ENCODE measurements at places on chromosomes 4 and X.

DNA sequence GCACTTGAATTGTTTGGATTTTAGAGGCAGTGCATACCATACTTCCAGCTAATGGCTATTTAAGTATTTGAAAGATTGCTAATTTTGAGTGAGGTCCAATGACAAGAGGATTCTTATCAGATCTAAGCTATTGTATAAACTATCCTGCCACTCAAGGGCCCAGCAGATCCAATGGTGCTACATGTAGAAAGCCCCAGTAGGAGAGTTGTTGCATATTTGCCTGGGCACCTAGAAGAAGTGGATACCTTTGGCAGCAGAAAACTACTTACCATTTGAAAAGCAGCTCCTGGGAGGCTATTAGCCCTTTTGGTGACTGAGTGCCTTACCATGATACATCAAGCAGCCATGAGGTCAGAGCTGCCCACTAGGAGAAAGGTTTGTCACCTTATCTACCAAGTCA, 447.3 kb downstream of the C4orf33 start:
- DNase-seq, result no peak

DNA sequence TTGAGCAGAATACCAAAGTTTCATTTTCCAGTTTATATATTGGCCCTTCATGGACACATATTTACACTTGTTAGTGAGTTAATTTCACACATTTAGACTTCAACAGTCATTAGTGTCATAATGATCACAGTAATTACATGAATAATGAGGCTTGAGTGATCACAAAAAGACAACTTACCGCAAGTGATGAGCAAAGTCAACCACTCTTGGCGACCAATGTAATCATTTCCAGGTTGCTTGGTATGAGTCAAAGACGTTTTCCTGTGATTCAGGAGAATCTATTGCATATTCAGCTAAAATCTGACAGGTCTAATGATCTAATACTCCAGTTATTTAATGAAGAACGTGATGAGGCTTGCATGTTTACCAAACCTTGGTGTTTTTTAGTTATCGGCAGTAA, 407.9 kb upstream of the TENM3 start:
- no peak for DNase-seq

DNA sequence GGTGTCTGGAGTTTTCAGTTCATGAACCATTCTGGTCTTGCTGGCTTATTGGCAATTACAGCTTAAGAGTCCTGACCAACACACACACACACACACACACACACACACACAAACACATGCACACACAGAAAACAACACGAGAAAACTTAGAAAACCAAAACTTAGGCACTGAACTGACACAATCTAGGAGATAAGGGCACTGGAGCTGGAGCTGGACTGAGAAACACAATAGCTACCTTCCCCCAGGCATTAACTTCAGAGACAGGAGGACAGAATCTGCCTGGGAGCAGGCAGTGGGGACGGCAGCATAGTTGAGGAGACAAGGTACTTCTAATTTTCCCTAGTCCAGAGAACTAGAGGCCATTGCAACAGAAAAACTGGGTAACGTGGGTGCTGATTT, 62.3 kb downstream of the LNX1 start:
- DNase-seq, result no peak

DNA sequence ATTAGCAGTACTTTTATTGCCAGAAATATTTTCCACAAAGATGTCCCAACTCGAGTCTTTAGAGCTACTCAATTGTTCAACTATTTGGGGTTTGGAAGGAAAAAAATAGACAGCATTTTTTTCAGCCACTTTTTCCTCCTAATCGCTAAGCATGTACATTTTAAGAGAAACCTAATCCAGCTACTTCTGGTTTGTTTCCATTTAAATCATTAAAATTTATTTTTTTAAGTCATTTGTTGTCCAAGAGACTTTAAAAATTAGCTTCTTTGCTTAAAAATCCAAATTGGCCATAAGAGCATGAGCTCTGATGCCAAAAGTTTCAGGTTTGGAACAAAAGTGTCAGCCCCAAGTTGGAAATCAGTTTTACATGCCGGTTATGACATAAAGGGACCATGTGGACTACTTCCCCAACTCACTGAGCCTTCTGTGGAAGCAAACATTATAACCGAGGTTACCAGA, 186.3 kb upstream of the INTU start:
- DNase-seq, result no peak

GRCh38 chr4:129474698-129475097, 378.7 kb downstream of the C4orf33 start:
- DNase-seq, result no peak

DNA sequence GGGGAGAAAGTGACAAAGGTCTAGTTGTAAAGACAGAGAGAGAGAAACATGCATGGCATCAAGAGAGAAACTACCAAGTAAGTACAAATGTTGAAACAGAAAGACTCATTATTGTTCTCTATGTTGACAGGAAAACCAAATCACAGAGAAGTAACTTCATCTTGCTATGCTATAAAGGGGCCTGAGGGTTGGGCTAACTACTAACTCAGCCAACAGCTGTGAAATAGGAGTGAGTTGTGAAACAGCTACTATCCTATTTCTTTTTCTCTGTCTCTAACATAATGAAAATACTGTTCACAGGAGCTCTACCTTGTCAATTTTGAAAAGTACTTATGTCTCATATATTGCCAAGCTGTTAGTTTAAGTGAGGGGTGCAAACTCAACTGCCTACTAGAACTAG, 65.0 kb downstream of the MTMR8 start:
- no peak for DNase-seq

- DNase-seq, result no peak
Observed at GRCh38 chrX:25287521-25287920, 271.8 kb upstream of the ARX start.

DNA sequence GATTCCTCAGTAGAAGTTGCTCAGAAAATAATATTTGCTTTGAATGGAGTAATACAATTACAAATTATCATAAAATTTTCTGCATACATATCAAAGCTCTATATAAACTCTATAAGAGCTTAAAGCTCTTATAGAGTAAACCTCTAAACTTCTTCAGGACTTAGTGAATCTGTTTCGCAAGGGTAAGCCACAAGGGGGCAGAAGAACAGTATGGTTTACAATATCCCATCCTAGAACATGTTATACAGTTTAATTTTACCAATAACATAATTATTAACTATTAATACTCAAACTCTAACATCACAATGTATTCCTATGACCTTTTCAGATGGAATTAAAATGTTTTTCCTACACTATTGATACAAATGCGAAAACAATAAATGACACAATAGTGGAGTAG, 33.8 kb upstream of the SPANXN1 start:
- DNase-seq, result no peak

DNA sequence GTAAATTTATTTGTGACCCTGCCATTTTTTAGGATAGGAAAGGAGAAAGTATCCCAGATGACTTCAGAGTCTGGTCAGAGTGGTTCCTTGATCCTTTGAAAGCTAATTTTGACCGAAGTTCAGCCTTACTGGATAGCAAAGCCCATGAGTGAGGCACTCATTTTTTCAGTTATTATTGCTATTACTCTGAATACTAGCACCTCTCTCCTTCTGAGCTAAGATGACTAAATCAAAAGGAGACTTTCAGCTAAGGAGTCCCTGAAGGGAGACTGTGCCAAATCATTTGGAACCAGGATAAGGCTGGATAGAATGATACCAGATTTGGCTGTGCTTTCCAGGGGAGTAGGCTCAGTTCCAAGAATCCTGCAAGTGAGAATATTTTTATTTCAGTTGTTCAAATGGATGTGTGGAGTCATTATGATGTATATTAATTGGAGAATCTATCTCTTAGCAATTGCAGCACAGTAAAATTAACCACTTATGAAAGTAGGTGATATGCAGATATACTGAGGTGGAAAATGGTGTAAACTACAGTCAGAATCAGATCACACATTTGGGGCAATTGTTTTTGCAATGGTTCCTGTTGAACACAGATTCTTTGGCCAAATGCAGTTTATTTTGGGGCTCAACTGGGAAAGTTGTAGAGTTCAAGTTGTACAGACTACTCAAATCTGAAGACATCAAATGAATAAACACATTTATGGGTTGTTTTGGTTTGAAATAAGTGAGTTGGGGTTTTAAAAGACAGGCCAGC, 1.2 kb downstream of the P2RY10 start:
- DNase-seq, result no peak

GRCh38 chrX:39214387-39215126, 413.3 kb downstream of the MID1IP1 start:
- DNase-seq, result no peak

DNA sequence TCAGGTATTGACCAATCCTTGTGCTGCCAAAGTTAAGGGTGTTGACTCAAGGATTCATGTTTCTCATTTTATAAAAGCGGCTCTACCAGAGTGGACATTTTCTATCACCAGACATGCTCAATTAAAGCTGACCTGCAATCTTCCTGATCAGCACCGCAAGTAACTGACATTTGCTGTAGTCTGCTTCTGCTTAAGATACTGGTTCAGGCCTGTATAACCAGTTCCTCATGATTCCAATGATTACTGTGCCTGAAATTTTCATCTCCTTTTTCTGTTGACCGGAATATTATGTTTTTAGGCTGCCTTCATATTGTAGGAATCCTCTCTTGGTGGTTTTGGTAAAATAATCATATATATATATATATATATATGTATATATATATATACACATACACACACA, 160.2 kb upstream of the SPIN4 start:
- DNase-seq, result no peak

- no peak for DNase-seq
Observed at GRCh38 chrX:106170318-106170717, 2.2 kb downstream of the PWWP3B start.

- DNase-seq, result no peak
Observed at GRCh38 chr4:150237110-150237872, 159.0 kb downstream of the DCLK2 start.

- DNase-seq, result no peak
Observed at GRCh38 chrX:37686369-37686995, 891 bp downstream of the XK start.

DNA sequence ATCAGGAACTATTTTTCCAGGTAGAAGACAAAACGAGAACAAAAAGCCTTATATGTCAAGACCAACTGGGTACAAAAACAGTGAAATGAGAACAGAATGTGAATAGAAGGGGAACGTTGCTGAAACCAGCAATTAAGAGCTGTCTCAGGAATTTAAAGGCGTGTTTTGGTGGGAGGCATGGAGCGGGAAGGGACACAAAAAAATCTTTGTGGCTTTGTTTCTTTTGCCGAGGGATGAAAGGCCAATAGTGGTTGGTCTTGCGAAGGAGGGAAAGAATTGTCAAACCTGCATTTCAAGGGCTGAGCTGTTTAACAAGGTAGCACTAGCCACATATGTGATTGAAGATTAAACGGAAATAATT, 103.8 kb downstream of the USP46 start:
- no peak for DNase-seq

GRCh38 chr4:113013751-113014150, 35.7 kb upstream of the ANK2 start:
- DNase-seq, result no peak

Data from activated effector memory CD4-positive, alpha-beta T cell treated with anti-CD3 and anti-CD28 coated beads, Interleukin-2, amount 50 U/mL, for 16 hours (primary cell).